Heart right ventricle (tissue), 16 donors: ENCODE measurements at places on chromosomes 16 and 17. TPM values are rescaled to one million over a fixed set of nuclear protein-coding genes. Genes with fewer than 3 reads are reported as not detected.

NOTUM gene
- total RNA-seq: 0.65 TPM

ADCY7 gene
- 4.1 TPM for total RNA-seq

DNA sequence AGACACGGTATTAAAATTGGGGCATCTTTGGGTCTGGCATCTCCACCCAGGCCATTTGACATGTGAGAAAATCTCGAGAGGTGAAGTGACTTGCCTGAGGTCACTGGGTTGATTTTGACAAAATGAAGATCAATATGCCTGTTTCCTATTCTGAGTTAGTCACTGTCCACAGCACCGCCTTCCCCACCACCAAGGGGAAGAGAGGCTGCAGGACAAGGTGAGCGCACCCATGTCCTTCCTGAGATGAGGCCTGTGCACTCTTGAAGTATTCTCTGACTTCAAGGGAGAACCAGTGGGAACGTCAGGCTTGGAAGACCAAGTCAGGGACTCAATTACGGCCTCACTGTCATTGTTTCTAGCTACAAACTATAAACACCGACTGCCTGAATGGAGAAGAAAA is 49.9 kb upstream of the WSB1 start:
- no peak for DNase-seq

DNA sequence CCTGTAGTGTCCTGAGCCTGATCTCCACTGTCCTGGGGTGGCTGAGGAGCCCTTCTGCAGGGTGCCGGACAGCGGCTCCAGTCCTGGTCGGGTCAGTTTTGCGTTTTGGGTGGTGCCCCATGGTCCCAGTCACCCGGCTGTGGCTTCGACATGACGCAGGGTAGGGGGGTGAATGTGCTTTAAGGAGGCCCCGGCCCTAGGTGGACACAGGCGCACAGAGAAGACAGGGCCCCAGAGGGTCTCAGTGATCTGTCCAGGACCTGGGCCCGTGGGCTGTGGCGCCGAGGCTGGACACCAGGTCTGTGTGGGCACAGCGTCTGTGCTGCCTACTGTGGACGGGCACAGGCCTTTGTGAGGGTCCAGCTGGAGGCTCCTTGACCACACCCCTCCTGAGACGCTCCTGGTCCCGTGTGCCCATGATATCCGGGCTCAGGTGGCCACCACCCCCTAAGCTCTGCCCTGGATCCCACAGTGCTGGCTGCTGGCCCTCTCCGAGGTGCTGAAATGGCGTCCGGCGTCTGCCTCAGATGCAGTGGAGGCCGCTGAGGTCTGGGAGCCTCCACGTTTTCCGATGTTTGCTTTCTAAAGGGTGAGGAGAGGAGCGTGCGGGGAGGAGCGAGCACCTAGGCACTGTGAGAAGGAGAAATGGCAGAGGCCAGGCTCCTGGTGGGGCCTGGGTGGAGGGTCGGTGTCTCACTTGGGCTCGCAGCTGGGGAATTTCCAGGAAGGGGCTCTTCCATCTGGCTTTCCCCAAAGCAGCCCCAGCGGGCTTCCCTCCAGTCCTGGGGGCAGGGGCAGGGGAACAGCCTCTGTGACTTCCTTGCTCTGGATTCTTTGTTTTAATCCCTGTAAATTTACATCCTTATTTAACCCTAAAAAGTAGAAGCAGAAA is 56.1 kb upstream of the ACSF3 start:
- peak; percentile 39 for DNase-seq

- DNase-seq: no peak
These were observed 39.8 kb upstream of the DNAH17 start for GRCh38 chr17:78616946-78617345.

DNA sequence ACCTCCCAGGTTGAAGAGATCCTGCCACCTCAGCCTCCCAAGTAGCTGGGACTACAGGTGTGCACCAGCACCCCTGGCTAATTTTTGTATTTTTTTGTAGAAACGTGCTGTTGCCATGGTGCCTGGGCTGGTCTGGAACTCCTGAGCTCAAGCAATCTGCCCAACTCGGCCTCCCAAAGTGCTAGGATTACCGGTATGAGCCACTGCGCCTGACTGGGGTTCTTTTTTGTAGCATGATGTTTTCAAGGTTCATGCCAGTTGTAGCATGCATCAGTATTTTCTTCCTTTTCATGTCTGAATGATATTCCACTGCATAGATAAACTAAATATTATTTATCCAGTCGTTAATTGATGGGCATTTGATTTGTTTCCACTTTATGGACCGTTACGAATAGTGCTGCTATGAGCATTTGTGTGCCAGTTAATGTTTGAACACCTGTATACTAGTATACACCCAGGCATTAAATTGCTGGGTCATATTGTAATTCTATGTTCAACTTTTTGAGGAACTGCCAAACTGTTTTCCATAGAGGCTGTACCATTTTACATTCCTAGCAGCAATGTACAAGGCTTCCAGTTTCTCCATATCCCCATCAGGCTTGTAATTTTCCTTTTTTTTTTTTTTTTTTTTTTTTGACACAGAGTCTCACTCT is 24.8 kb upstream of the CEP20 start:
- no peak for DNase-seq

- peak; percentile 75 for DNase-seq
These were observed 23.2 kb downstream of the MAP3K14 start for GRCh38 chr17:45293413-45294211.

DNA sequence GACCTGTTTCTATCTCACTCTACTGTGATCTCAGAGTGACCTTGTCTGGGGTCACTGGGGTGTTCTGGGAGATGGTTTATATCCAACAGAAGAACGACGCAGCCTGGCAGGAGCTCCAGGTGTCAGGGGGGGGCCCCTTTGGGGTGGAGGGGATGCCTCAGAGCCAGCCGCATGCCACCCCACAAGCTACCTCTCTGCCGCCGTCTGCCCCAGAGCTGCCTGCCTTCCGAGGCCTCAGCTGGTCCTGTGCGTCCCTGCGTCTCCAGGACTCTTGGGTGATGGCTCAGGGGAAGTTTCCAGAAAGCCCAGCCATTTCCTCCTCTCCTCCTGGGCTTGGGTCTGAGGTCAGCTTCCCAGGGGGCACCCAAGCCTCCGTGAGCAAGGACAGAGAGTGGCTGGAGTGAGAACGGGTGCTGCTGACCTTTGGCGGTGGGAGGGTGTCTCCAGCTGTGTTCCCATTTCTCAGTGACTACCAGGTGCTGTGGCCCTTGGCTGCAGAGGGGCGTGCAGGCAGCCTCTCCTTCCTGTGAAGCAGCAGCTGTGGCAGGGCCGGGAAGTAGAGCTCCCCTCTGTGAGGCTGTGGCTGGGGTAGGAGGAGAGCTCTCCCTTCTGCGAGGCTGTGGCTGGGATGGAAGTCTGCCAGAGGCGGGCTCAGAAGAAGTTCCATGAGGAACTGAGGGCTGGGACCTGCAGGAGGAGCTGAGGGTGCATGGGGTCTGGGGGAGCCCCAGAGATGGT is 19.8 kb downstream of the JPH3 start:
- DNase-seq: no peak

- no peak for DNase-seq
These were observed 7.9 kb upstream of the PLEKHG4 start for GRCh38 chr16:67271446-67271845.

DNA sequence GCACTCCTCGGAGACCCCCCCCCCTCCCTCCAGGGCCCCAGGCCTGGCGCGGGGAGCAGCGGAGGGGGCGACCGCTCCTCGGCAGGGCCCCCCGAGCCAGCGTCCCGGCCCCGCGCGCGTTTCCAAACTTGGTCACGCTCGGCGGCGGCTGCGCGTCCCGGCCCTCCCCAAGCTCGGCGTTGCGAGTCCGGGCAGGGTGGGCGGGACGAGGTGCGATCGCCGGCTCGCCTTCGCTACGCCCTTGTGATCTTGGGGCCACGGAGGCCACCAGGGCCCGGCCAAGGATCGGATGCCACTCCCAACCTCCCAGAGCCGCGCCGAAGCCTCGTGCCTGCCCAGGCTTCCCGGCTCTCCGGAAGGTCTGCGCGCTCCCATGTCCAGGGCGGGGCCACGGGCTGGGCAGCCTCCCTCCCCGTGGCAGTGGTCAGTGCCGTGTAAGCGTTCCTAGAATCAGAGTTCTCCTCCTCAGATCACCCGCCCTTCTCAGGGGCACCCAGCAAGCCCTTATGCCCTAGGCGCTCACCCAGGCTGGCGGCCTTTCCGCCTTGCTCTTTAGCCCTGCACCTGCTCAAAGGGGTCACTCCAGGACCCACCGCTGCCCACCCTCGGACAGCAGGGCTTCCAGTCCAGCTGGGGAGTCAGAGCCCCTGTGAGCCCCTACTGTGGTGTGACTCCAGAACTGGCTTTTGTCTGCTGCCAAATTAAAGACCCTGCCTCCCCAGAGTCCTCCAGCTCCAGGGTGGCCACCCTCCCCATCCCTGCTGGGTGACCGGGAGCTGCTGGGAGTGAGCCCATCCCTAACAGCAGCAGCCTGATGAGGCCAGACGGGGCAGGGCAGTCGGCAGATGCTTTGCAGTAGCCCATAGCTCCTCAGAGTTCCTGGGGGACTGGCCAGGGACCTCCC is 12.2 kb upstream of the MRPS23 start:
- peak; percentile 59 for DNase-seq
